ENCODE measurements at places on chromosomes 4 and X.

DNA sequence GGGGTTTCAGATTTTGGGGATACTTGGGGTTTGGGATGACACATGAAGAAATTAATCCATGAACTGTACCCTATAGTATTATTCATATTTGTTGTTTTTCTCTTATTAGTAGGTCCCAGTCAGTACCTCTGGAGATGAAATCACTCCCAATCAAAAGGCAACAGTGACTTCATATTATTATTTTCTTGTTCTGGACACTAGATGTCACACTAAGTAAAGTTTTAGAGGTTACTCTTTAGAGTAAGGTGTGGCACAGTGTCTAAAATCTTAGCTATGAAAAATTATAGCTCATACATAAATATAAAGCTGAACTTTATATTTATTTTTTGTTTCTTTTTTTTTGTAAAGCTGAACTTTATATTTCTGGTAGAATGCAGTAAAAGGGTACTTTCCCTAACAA is 35.1 kb downstream of the FAM114A1 start:
- DNase-seq, result peak; percentile 64

- peak; percentile 27 for DNase-seq
Measured at GRCh38 chrX:71859637-71860036, 51.0 kb upstream of the NHSL2 start.

GRCh38 chr4:126395664-126396063 is 1080.9 kb downstream of the FAT4 start:
- no peak for DNase-seq

GRCh38 chr4:41430792-41431191 is 107.2 kb upstream of the LIMCH1 start:
- no peak for DNase-seq

GRCh38 chrX:134911348-134911747 is 79.4 kb upstream of the SMIM10 start:
- DNase-seq, result no peak

DNA sequence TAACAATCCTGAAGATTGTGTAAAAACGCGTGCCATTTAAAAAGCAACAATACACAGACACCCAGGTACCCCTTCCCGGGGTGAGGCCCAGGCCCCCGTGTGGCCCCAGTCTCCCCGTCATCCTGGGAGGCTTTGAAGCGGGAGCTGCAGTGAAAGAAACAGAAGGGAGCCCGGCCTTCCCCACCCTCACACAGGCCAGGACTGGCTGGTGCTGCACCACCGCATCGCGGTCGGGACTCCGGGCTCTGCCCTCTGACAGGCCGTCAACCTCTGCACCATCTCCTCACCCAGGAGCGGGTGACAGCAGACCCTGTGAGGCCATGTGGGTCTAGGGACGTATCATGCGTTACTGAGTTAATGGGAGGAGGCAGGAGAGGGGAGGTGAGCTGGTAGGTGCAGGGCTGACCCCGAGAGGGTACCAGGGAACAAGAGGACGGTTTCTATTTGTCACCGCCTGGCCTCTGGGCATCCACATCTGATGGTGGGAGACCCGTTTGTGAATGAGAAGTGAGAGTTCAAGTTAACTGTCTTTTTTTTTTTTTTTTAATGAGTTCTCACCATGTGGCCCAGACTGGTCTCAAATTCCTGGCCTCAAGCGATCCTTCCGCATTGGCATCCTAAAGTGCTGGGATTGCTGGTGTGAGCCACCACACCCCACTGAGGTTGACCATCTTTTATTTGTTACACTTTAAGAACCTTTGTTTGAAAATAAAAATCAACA is 27.3 kb downstream of the PIGG start:
- DNase-seq, result no peak

DNA sequence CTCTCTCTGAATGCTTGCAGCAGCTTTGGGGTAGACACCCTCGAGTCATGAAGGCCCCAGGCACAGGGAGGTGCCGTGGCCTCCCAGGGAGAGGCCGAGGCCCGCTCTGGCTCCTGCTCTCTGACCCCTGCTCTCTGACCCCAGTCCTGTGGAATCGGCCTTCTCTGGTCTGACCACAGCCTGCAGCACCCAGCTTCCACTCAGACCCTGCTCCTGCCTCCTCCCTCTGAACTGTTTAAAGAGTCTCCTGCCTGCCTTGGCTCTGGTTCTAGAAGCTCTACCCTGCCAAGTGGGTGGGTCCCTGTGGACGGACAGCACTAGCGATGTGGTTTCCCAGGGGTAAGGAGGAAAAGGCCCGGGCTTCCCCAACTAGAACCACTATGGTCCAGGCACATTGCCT is 78.2 kb upstream of the TMEM150C start:
- no peak for DNase-seq

GRCh38 chr4:68129793-68130192 is at the start of gene TMPRSS11F:
Gene TMPRSS11F (minus strand): TSS chr4:68129869. CDS start chr4:68129820, 49 bp downstream.
- no peak for DNase-seq

- DNase-seq, result no peak
Measured at GRCh38 chrX:26511589-26512363, 295.8 kb downstream of the MAGEB5 start.

DNA sequence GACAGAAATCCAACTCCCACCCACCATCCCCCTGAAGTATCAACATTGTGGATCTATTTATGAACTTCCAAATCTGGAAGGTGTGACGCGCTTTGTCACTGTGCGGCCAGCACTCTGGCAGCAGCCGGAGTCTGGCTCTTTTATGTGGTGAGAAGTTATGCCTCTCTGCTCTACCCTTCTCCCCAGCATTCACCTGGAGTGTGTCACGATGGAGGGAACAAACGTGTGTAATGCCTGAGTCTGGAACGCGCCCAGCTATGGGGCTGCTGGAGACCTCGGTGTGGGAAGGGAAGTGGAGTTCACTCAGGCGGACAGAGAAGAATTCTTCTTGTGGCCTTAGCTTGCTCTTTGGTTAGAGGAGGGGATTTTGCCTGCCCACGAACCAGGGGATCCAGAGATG is 222.1 kb upstream of the RPL34 start:
- DNase-seq, result no peak

- no peak for DNase-seq
Measured at GRCh38 chrX:68098431-68098830, 334.9 kb downstream of the OPHN1 start.

DNA sequence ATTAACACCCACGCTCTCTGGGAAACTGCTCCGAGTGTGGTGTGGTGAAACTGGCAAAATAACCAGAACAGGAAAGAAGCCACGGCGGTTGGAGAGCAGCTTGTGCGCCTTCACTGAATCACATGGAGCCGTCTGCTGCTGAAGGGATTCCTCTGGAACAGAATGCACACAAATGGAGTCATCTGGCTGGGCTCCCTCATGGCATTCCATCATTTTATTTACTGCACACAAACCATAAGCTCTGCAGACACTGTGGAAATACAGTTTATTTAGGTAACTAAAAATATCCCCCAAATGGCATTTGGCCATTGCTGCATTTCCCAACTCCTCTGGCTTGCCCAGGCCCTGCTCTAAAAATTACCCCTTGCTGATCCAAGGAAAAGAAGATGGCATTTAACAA is 187.0 kb upstream of the S100G start:
- DNase-seq, result no peak
